ENCODE measurements at places on chromosomes 1 and 21. TPM values are rescaled to one million over a fixed set of nuclear protein-coding genes. Genes with fewer than 3 reads are reported as not detected.

DNA sequence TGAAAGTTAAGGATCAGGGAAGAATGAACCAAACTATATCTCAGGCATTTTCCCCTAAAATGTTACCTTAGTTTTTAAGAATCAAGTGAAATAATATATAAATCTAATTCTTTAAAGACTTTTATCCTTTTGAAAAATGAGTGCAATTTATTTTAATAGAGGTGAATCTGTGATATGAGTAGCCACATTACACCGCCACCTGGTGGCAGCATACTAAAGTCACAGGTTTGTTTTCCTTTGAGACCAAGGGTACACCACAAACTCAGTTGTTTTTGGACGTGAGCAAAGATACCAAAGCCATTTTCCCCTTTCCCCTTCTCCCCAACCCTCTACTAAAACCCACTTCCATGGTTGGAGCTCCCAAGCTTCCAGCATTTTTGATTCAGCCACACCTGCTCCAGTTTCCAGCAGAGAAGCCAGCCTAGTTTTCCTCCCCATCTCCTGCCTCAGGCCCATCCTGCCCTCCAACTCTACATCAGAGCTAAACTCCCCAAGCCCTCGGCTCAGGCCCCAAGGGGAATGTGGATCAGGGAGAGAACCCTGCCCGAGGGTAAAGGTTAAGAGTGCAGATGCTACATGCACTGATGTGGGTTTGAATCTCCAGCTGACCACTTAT is 22.9 kb upstream of the LDLRAP1 start:
- DNase-seq: peak; percentile 50

GRCh38 chr1:229229721-229230139 is 41.2 kb upstream of the RAB4A start:
- DNase-seq: peak; percentile 49

GRCh38 chr1:60994369-60994768 is 88.0 kb upstream of the NFIA start:
- DNase-seq: no peak

DNA sequence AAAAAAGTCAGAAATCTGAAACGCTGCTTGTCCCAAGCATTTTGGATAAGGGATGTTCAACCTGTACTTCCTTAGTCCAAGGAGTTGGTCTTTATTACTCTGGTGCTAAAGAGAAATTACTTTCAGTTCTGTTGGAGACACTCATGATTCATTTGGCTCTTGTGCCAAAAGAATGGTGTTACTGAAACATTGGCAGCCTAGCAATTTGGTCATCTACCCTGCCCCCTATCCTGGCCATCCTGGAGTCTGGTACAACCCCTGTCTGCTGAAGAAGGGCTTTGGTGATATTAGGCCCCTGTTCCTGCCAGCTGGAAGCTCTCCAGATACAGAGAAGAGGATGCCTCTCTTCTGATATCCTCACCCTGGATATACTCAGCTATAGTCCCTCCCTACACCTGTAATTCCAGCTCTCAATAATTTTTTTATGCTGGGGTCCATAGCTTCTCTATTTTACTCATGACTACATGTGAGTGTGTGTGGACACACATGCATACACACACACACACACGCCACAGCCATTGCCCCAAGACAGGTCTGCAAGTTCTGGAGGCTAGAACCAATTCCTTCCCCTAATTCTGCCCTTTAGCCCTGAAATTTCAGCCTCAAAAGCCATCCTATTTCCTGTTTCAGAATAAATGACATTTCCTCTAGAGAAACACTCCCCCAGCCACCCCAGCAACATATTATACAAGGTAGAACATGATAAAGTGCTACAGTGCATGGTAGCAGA is 40.0 kb downstream of the LHX8 start:
- DNase-seq: no peak

DNA sequence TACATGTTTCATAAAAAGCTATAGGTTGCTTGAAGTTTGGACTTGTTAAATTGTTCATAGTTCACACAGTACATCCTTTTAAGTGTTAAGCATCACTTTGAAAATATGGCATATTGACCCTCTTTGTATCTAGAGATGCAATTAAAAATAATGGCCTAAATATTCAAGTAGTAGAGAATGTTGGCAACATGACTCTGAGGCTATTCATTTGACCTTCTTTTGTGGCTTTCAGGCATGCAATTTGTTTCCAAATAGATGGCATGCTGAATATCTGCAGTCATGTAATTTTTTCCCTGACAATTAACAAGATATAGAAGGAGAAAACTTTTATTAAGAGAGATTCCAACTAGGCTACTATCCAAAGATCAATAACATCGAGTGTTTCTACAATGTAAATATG is 230.5 kb upstream of the ZRANB2 start:
- no peak for DNase-seq

DNA sequence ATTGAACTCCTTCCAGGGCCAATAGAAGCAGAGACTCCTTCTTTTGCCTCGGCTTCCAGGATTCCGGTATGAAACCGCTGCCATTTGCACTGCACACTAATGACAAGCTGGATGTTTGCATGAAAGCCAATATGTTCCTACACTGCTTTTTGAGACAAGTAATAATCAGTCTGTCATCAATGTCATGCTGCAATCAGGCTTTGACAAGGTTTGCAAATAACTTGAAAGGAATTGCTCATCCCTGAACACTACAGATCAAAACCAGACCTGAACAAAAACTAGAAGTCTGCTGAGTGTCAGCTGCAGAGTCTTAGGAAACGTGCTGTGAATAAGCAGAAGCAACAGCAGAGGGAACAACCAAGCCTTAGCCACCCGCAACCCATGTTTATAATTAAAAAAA is 720.7 kb upstream of the CXADR start:
- DNase-seq: no peak

SIPA1L2 gene
- polyA plus RNA-seq: 40.1 TPM

- no peak for DNase-seq
Observed at GRCh38 chr1:178490136-178490535, 6.6 kb downstream of the CLEC20A start.

MYBPH gene
- 534 TPM for polyA plus RNA-seq

DNA sequence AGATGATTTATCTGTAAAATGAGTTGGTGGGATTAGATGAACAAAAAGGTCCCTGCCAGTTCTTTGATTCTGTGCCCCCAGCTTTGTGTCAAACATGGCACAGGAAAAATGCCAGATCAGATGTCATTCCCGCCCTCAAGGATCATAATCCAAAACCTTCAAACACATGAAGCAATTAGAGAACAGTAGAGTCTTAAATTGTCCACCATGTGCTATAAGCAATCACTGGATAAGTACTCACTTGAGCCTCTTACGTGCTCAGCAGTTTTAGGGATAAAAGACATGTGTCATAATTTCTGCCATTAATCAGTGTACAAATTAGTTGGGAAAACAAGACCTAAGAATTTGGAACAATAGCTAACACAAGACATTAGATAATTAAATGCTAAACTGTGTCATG is 15.4 kb upstream of the KIAA0040 start:
- no peak for DNase-seq

DNA sequence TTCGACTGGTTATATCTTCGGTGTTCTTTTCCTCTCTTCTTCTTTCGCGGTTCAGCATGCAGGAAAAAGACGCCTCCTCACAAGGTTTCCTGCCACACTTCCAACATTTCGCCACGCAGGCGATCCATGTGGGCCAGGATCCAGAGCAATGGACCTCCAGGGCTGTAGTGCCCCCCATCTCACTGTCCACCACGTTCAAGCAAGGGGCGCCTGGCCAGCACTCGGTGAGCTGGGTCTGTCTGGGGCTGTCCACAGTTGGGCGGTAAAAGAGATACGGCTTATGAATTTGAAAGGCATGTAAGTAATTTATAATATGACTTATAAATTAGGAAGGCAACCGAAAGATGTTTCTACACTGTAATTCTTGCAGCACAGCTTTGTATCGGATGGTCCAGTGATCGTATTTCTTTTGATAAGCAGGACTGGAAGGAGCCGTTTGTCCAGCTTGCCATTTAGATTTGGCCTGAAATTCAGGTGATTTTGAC is 334 bp downstream of the CTH start:
- no peak for DNase-seq

GRCh38 chr1:216757110-216757509 is 33.9 kb upstream of the ESRRG start:
- DNase-seq: no peak

Data from hindlimb muscle (tissue), 1 donor.